ENCODE measurements at places on chromosomes 2 and 18.

- no peak for DNase-seq
Measured at GRCh38 chr2:224716201-224716600, at the start of gene CCDC195. Gene CCDC195 (minus strand): TSS chr2:224716365. CDS start chr2:224716365, 0 bp downstream.

GRCh38 chr2:44498551-44498950 is 136.8 kb downstream of the CAMKMT start:
- DNase-seq: no peak

DNA sequence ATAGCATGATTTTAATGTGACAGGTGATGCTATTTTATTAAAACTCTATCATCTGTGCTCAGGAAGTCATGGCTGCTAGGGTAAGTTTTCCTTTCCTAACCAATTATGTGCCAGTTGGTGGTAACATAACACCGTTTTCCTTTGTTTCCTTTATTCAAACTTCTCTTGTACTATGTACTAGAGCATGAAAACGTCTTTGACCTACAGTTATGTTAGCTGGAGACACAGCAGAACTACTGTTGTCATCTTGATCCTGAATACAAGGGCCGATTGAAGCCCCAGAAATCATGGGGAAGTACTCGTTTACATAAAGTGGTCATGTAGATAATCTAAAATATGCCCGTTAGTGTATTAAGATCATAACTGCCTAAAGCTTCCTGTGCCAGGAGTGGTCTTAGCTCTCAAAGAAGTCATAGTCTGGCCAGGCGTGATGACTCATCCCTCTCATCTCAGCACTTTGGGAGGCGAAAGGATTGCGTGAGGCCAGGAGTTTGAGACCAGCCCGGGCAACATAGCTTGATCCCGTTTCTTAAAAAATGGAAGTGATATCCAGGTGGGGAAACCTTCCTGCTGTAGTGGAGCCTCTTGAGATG is 20.5 kb downstream of the NEDD4L start:
- no peak for DNase-seq

- no peak for DNase-seq
Measured at GRCh38 chr18:48879008-48879431, 71.7 kb downstream of the SMAD7 start.

DNA sequence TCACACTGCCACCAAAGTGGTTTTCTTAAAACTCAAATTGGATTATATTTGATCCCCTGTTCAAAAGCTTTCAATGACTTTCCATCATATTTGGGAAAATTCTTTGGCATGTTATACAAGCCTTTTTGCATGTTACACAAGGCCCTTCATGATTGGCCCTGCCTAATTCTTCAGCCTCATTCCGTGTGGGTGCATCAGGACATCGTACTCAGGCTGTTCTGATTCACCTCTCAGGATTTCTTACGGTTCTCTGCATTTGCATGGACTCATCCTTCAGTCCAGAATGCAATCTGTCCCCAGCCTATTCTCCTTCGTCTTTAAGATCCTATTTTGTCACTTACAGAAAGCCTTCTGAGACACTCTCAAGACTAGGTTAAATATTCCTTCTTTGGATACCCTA is 107.8 kb downstream of the LYPD1 start:
- peak; percentile 27 for DNase-seq

GRCh38 chr2:217906798-217907197 is 96.0 kb downstream of the TNS1 start:
- DNase-seq: no peak

- DNase-seq: no peak
Measured at GRCh38 chr2:142870526-142870925, 6.9 kb upstream of the KYNU start.
